Right renal pelvis (tissue), 4 donors: ENCODE measurements at places on chromosomes 16 and 17.

DNA sequence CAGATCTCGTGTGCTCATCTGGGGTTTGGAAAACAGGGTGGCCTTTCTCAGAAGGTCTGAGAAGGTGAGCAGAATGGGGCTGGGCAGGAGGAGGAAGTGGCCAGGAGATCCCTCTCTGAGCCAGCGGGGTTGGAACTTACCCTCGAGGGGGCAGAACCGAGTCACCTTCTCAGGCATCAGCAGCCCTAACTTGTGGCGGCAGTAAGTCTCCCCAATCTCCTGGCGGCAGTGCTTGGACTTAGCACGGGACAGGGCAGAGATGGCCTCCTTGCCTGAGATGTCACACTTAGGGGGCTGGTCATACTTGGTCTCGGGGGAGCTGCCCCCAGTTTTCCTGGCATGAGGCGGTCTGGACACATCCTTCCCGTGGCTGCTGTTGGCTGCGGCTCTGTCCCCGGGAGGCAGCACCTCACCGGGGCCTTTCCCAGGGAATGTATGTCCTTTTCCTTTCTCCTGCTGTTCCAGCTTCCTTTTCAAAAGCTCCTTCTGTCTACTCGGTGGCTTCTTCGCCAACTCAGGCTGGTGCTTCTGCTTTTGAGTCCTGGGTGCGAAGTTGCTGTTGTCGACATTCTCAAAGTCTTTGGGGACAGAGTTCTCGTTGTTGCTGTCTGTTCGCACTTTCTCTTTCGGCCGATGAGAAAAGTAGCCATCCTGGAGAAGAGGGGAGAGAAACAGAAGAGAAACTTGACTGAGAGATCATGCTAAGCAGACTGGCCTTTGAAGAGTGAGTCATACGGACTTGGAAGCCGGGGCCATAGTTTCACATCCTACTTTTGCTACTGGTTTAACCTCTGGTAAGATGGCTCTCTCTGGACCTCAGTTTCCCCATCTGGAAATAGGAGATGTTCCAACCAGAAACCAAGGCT is 211.7 kb downstream of the XYLT1 start:
- no peak for DNase-seq

- no peak for DNase-seq
Observed at GRCh38 chr16:67194260-67194659, 2.3 kb downstream of the E2F4 start.

DNA sequence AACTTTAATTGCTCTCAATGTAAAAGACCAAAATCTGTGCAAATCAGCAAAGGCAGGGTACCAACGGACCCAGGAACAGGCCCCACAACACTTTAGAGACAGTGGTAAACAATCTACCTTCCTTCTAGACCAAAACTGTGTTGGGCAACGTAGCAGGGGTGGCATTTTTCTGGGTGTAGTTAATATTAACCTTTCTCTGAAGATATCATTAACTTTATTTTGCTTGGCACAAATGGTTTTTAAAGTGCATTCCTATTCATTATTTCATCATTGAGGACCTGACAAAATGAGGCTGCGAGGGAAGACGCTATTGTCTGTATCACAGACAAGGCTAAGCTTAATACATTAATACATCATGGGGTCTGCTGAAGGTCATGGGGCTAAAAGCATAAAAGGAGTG is 37.9 kb upstream of the TRAP1 start:
- no peak for DNase-seq

DNA sequence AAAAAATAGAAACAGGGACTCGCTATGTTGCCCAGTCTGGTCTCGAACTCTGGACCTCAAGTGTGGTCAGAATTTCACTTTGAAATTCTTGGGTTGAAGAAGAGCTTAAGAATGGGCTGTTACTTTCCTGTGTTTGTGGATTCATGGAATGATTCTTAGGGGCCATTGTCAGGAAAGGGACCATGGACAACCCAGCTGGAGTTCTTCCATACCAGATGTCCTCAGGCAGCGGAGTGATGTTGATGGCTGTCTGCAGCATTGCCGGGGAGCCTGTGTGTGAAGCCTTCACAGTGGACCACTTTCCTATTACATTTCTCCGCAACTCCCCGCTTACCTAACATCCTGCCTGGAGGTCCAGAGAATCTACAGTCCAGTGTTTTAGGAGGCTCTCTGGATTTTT is 145.9 kb downstream of the CLEC16A start:
- no peak for DNase-seq

DNA sequence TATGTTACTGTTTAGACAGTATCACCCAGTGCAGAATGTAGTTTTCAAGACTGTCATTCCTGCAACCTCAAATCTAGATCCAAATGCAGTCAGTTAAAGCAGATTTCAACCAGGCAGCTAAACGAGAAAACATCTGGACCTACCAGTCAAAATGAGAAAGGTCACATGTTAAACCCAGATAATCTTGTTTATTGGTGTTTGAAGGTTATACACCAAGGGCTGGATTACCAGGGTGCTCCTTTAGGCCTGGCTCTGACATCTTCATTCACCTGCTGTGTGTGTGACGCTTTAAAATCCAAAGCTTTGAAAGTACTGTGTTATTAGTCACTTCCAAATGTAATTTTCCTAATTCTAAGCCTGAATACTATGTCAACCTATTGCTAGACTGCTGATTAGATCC is 54.9 kb downstream of the IKZF3 start:
- DNase-seq, result no peak

DNA sequence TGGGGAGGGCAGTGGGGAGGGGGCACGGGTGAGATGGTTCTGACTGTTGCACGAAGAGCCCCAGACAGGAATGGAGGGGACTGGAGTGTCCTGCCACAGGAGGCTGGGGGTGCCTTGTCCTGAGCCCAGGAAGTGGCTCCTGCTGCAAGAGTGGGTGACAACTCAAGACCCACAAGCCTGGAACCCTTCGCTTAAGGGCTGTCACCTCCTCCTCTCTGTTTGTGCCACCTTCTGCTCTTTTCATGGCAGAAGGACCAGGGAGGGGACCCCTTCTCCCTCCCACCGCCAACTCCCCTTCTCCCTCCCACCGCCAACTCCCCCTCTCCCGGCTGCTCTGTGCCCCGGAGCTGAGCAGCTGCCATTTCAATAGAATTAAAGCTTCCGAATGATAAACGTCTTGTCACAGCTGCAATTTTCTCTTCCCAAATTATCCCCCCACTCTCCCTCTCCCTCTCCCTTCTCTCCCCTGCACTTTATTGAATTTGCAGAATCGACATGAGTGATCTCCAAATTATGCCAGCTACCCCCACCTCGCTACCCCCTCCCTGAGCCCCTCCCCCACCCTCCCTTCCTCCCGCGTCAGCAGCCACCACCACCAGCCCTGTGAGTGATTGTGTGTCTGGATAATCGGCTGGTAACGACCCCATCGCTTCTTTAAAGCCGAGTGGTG is 13.7 kb downstream of the GJD3 start:
- DNase-seq, result no peak

DNA sequence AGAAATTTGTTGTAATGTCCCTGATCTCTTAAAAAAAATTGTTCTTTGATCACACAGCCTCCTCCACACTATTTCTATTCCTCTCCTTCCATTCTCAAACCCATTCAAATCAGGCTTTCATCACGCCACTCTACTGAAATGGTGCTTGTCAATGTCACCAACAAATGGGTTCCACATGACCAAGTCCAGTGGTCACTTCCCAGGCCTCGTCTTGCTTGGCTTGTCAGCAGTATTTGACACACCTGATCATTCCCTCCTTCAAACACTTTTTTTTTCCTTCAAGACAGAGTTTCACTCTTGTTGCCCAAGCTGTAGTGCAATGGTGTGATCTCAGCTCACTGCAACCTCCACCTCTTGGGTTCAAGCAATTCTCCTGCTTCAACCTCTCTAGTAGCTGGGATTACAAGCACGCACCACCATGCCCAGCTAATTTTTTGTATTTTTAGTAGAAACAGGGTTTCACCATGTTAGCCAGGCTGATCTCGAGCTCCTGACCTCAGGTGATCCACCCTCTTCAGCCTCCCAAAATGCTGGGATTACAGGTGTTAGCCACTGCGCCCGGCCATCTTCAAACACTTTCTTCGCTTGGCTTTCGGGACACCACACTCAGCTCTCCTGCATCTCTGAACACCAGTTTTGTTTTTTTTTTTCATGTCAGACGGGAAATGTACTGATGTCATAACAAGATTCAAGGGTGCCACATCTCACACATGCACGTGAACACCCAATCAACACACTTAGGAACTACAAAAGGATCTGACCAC is 18.3 kb downstream of the NQO1 start:
- no peak for DNase-seq

GRCh38 chr16:88804552-88805339 is 1.2 kb downstream of the CDT1 start:
- no peak for DNase-seq

GRCh38 chr17:56658648-56659047 is 65.1 kb downstream of the NOG start:
- DNase-seq, result no peak

DNA sequence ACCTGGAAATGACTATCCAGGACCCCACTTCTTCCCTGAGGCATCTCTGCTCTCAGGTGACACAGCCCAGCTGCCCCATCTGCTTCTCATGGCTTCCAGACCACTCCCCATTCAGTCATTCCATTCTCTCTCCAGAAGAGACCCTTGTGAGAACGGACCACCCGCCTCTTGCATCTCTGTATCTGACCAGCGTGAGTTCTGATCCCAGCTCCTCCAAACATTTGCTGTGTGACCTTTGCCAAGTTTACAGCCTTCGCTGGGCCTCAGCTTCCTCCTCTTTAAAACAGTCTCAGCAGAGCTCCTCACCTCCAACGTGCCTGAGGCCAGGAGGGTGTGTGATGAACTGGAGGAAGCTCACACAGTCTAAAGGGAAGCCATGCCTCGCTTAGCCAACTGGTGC is 39.6 kb downstream of the C16orf82 start:
- DNase-seq, result no peak

GRCh38 chr16:27437946-27438345 is 36.0 kb downstream of the IL21R start:
- no peak for DNase-seq

DNA sequence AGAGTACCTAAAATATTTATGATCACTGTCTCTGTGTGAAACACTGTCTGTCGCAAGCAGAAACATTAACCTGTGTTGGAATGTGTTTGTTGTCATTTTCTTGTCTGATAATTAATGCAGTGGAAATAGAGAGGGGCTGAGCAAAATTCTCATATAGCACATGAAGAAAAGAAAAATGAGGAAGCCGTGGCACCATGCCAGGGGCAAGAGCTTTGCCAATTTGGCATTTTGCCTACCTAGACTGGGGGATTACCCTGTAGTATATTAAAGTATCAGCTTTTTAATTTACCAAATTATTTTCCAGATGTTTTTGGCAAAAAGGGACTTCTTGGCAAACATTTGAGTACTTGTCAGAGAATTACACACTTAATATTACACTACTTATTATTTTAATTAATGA is 1326.6 kb upstream of the GOT2 start:
- DNase-seq, result no peak

DNA sequence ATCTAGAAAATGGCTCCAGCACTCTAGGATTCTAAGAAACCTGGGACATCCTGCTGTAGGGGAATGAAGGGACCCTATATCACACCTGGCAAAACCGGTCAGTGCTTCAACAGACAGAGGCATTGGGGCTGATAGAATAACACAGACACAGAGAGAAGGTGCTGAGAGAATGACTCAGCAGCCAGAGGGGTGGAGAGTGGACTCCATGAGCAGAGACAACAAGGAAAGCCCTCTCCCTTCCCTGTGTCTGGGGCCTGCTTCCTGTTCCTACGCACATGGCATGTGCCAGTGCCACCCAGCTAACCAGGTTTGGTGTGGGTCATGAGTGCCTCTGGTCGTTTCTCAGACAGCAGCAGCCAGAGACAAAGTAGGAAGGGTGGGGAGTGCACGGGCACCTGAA is 140.3 kb downstream of the CCT6B start:
- no peak for DNase-seq

- no peak for DNase-seq
Observed at GRCh38 chr17:79478051-79478461, 132.8 kb downstream of the RBFOX3 start.

GRCh38 chr17:69358688-69359596 is 32.0 kb upstream of the ABCA5 start:
- DNase-seq, result no peak

GRCh38 chr16:61842666-61843065 is 193.6 kb downstream of the CDH8 start:
- DNase-seq, result no peak

- DNase-seq, result no peak
Observed at GRCh38 chr17:7123844-7124243, 9.2 kb upstream of the ASGR2 start.

DNA sequence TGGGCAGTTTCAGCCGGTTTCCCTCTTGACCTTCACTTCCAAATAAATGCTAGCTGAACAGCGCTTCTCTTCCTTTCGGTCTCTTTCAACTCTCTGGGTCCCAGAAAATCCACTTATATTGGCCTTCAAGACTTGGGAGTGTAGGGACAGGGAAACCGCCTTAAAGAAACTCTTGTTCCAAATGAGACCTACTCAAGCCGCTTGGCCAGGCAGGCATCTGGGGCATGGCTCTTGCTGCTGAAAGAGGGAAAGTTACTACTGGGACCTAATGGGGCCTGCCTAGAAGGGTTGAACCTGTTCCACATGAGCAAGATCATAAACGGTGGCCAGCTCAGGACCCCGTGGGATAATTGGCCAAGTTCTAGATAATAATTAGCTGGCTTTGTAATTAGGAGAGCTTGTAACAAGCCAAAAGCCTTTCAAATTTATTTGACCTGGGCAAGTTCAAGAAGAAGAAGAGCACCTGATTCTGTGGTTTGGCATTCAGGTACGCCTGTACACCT is 13.2 kb downstream of the CDH1 start:
- DNase-seq, result no peak

DNA sequence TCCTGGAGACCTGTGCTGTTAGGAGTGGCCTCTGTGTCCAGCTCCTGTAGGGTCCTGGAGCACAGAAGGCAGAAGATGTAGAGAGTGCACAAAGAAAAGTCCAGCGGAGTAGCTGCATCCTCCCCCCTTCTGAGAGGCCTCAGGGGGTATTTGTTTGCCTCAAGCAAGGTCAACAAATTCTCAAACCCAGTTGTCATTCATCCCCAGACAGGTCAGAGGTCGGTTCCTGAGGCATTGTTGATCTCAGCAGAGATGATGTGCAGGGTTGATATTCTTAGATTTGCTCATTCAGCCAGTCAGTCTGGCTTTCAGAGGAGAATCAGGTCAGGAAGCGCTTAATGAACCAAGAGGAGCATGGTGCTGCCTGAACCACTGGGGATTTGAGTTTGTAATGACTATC is 8.3 kb upstream of the RBFOX1 start:
- no peak for DNase-seq

- no peak for DNase-seq
Observed at GRCh38 chr16:20740007-20740883, 1.4 kb downstream of the THUMPD1 start.

DNA sequence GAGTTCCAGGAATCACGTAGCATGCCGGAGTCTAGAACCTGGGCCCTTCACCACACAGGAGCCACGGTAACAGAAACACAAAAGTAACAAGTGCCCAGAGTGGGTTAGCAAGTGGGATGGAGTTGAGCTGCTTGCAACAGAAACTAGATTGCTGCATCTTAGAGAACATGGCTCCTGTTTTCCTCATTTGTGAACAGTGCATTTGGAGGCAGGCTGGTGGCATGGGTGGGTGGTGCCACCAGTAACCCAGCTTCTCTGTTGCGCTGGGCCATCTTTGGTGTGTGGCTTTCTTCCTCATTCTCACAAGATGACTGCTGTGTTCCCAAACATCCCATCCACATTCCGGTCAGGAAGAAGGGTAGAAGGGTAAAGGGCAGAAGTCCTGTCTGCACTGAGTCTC is 95.5 kb downstream of the KATNIP start:
- no peak for DNase-seq

- no peak for DNase-seq
Observed at GRCh38 chr16:15792563-15792971, 64.3 kb downstream of the MYH11 start.

GRCh38 chr17:60079401-60080243 is 901 bp upstream of the HEATR6 start:
- no peak for DNase-seq

- no peak for DNase-seq
Observed at GRCh38 chr17:4858882-4859260, 25.7 kb downstream of the MINK1 start.
